NCI-H2171 treated with DMSO at 0.1 percent for 48 hours (cell line): ENCODE measurements at places on chromosomes 4 and X.

DNA sequence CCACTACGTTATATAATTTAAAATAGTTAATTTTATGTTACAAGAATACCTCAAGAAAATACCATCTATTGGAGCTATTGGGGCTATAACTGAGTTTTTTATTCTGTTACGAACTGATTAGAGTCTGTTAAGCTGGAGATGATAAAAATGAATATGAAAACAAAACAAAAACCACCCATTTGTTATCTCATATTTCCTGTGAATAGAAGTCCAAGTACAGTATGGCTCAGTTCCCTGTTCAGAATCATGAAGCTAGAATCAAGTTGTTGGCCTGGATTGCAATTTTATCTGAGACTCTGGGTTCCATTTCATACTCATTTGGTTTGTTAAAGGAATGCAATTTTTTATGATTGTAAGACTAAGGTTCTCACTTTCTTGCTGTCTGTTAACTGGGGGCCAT is 319.1 kb upstream of the PCDH18 start:
- no peak for DNase-seq

- no peak for DNase-seq
Observed at GRCh38 chr4:107129076-107129475, 93.0 kb upstream of the DKK2 start.

GRCh38 chr4:78688366-78688765 is 87.8 kb upstream of the BMP2K start:
- DNase-seq: no peak

DNA sequence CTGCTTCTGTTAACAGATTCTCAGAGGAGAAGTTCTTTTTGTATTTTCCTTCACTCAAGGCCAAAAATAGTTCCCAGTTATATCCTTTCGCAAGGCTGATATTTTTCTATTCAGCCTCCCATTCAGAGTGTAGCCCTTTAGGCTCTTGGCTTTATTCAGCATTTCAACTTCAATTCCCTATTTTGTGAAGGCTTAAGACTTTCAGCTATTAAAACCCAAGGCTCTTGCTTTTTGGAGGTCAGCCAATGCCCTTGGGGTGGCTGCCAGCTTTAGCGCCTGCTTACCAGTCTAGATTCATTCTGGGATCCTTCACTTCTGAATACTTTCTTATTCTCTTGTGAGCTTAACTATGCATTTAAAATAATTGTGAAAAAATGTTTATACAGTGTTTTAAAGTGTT is 57.3 kb upstream of the ADGRA3 start:
- DNase-seq: no peak

DNA sequence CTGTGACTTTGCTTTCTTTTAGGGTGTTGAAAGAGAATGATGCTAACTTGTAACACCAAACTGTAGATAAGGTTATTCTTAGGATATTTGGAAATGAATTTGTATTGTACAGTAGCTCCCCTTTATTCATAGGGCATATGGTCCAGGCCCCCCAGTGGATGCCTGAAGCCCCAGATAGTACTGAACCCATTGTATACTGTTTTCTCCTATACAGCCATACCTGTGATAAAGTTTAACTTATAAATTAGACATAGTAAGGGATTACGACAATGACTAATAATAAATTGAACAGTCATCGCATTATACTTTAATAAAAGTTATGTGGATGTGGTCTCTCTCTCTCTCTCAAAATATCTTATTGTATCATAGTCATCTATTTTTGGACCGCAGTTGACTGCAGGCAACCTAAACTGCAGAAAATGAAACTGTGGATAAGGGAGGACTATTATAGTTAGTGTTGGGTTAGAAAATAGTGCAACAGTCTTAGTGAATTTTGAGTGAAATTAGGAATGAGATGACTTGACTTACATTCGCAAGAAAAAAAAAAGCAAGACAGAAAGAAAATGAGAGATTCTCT is 105.1 kb downstream of the CLDN22 start:
- DNase-seq: no peak

DNA sequence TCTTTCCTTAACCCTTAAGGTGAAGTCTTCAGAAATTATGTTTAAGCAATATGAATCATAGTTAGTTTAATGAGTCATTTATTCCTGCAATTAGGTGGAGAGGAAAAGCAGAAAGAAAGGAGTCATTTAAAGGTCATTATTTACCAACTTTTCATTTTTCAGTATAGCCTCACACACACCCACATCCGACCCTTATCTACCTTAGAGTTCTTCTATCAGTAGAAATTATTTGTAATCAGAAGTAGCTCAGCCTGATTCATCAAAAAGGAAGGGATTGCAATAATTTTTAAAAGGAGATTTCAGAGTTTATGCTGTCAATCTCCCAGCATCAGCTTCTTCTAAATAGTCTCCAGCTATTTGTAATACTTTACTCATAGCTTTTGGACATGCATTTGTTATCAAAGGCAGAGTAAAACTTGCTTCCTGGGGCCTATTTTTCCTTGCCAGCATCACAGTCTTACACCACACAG is 5.9 kb downstream of the ANXA10 start:
- DNase-seq: no peak

DNA sequence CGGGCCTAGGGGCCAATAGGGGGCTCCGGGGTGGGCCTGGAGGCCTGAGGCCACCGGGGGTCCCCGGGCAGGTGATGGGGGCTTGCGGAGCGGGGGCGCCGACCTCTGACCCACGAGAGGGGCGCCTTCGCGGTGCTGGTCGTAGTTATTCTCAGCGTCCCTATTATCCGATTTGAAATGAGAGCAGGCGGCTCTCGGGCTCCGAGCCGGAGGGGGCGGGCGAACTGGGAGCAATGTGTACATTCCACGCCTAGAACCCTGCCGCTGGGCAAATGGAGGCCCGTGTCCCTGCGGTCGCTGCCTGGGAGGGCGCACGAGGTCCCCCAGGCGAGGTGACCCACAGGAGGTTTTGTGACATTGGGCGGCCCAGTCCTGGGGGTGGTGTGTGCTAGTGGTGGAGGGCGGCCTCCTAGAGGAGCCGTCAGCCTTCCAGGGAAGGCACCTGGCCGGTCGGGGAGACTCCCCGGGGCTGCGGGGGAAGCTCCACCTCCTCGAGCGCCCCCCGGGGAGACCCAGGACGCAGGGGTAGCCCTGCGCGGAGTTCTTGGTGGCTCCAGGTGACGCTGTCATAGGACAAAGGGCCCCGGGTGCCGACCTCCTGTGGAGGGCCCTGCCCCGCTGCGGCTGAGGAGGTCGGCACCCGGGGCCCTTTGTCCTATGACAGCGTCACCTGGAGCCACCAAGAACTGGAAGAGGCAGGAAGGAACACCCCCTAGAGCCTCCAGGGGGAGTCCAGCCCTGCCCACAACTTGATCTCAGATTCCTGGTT is 102.6 kb upstream of the PRKX start:
- peak; percentile 48 for DNase-seq

DNA sequence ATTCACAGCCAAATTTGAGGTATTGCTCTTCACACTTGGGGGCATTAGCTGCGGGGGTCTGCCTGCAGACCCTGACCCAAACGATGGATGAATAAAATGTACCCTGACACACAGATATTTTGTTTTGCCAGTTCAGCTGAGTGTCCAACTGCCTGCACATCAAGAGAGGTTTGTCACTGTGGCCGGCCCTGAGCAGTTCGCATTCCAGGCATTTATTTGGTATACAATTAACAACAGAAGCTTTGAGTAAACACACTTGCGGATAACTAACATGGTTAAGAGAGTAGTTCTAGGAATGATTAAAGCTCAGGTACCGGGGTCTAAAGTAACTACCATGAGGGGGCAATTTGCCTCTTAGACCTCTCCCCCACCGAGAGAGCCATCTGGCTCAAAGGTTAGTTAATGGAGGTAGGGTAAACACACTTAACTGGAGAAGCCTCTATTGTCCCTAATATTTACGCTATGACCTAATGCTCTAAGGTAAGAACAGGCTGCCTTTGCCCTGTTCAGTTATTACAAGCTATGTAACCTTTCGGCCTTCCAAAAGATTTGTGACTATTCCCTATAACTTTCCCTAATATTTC is 162.0 kb downstream of the SNCA start:
- DNase-seq: no peak

GRCh38 chr4:61583696-61584095 is 383.6 kb downstream of the ADGRL3 start:
- DNase-seq: no peak

- DNase-seq: no peak
Observed at GRCh38 chrX:2714551-2714950, 23.5 kb downstream of the CD99 start.

DNA sequence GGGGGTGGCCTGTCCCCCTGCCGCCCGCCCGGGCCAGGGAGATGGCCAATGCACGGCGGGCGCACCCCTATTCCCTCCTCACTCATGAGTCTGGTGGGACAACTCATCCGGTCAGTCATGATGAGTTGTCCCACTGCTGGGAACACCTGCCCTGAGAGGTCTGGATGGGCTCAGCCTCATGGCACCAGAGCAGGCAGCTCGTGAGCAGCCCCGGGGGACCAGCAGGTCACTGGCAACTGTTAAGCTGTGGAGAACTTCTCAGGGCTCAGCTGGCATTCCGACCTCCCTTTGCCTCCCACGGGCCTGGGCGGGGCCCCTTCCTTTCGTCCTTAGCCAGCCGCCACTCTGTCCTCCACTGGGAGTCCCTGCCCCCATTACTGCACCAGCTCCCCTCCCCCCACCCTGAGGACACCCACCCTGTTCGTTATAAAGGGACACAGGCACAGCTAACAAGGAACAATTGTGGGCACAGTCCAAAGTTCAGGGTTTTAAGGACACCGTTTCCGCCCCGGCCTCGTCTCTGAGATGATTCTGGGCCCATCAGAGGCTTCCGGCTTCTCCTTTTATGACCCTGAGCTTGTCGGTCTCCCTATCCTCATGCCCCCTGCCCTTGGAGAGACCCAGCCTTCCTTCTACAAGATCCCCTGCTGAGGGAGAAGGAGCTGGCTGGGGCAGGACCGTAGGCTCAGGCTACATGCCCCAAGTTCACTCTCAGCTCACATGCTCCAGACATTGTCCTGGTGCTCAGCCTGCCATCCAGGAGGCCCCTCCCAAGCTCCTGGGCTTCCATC is 14.6 kb upstream of the KIAA0232 start:
- DNase-seq: no peak

- DNase-seq: no peak
Observed at GRCh38 chr4:38080061-38080974, 120.1 kb downstream of the PTTG2 start.

DNA sequence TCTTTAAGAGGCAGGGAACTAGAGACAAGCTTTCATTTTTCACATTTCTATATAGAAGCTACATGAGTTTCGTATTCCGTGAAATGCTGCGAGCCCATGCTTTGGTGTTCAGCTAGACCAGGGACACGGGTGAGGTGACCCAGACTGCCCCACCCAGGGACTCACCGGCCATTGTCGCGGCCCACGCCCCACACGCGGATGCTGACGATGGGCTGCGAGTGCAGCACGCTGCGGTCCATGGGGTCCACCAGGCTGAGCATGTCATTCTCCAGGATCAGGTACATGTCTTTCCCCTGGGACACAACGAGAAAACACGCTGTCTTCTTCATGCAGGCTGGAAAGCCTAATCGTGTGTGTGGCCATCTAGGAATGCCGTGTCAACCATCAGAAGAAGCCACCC is 140.4 kb downstream of the NSUN7 start:
- DNase-seq: no peak

DNA sequence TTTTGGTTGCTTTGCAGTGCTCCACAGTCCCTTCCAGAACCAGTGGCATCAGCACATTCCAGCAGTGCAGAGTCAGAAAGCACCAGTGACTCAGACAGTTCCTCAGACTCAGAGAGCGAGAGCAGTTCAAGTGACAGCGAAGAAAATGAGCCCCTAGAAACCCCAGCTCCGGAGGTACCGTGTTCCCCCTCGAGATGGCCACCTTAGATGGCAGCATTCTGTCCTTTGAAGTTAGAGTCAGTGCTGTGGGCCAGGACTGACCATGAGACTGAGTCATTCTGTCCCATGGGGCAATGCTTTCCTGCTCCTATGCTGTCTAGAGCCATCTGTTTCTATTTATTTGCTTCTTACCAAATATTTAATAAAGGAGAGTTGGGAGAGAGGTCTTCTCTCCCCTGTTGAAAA is 112.3 kb downstream of the KLHL8 start:
- DNase-seq: no peak

GRCh38 chr4:154081391-154081790 is 292.5 kb upstream of the SFRP2 start:
- no peak for DNase-seq

- no peak for DNase-seq
Observed at GRCh38 chr4:63841266-63841665, 568.0 kb downstream of the TECRL start.

DNA sequence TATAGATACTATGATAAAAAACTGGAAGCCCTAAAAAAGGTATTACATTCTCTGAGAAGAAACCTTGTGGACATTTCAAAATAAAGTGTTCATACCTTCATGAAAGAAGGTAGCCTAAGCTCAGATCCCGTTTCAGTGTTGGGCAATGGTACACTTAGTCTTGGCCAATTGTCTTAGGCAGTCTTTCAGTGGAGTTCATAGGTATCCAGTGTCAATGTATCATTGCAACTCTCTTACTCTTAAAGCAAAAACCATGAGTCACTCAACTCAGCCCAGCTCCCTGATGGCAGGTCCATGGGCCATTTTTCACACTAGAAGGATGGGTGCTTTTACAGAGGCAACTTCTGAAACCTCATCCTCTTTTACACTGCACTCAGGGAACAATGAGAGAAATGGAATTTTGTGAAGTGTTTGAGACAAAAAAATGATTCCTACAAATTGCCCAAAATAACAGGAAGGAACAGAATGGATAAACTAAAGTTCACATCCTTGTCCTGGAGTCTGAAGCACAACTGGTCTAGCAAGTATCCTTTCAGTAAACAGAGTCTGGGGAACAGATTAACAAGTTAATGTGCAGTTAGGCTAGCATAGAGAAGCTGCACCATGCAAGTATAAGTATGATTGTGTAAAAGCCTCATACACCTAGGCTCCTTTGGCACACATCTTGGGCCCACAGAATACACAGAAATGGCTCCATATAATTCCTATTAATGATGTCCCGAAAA is 7.0 kb upstream of the ZNF827 start:
- no peak for DNase-seq

DNA sequence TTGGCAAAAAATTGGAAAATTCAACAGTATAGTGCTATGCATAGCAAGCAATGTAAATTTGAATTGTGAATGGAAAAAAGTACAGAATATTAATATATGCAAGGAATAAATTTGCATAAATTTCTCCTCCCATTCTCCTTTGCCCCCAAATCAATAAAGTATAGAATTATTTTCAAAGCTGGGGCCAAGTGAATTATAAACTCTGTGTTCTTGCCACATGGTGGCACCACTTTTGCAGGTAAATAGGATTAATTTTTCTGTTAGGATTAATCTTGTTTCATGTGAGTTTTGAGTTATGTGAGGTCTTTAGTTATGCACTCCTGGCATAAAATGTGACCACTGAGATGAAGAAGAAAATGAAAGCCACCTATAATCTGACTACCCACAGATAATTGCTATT is 19.9 kb downstream of the COPS4 start:
- no peak for DNase-seq

GRCh38 chr4:165118256-165118909 is 5.7 kb upstream of the TMEM192 start:
- DNase-seq: no peak

GRCh38 chrX:23575281-23575680 is 92.0 kb upstream of the PRDX4 start:
- no peak for DNase-seq

- no peak for DNase-seq
Observed at GRCh38 chr4:53346920-53347852, 18.7 kb downstream of the SCFD2 start.
